ENCODE measurements at places on chromosomes 6 and 20.
A peak's percentile ranks its signal among the peaks of the same experiment; 100 is the strongest.

DNA sequence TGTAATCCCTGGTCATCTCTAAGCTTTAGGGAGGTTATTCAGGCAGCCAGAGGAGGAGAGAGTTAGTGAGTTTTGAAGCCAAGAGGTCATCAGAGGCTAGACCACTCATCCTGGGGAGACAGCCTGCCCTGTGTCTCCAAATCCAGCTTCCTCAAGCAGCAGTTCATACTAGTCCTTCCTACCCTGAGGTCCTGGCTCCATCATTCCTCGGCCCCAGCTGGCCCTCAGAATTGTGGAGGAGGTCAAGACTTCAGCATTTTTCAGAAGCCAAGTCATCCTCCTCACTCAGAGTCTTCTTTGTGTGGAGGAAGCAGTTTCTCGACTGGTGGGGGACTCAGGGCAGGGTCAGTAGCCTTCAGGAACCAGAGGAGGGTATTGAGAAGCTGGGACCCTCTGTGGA lies 12.4 kb upstream of the KIAA1755 start:
- DNase-seq, result no peak

- DNase-seq, result no peak
Measured at GRCh38 chr6:97462031-97462430, 179.0 kb upstream of the MMS22L start.

- no peak for DNase-seq
Measured at GRCh38 chr6:22709803-22710202, 140.4 kb downstream of the HDGFL1 start.

DNA sequence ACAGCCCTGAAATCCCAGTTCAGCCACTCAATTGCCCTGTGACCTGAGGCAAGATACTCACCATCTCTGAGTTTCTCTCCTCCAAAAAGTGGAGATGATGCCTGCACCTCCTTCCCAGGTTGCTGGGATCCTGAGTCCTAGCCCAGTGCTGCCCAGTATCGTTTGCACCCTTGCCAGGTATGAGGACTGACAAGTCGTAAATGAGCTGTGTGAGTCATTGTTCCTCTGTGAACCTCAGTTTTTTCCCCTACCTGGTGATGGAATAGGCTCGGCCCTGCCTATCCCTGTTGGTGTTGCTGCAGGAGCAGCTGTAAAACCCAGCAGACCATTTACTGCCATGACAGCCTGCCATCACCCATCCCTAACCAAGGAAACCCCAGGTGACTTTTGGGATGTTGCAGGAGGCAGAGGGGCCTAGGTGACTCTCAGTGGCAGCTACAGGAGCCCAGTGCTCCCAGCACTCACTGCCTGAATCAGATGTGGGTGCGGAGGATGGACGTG lies 229.3 kb downstream of the SYNDIG1 start:
- no peak for DNase-seq

DNA sequence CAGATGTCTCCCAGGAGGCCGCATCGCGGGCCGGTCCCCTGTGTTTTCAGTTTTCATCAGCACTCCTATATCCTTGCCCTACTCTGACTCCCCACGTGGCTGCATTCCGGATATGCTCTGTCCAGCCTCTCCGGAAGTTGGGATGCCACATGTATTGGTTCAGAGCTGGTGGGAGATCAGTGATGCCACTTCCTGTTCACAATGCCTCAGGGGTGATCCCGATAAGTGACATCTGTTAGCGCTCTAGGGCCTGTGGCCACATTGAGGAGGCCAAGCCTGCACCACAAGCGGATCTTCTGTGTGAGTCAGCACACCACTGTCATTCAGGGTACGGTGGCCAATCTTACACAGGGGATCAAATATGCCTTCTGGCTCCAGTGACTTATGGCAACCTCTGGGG lies 57.8 kb downstream of the PPP1R3G start:
- DNase-seq, result peak; percentile 87

DNA sequence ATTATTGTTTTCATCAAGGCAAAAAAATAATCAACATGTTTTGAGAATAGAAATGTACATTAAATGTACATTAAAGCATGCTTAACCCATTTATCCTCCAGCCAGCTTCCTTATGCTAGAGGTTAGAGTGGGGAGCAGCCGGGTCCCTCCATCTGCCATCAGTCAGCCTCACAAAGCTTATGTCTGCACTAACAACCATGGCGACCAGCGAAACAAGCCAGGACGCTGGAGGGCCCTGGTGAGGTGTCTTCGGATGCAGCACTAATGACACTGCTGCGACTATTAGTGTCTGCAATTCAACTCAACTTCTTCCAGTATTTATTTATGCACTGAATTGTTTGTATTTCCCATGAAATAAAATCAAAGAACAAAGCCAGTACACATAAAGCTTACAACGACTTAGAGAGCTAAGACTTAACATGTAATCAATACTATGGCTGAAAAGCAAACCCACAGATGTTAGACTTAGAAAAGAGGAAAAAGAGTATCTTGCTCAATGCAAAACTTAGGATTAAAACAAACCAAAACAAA lies 6.8 kb downstream of the CLDN20 start:
- no peak for DNase-seq

- DNase-seq, result peak; percentile 6
Measured at GRCh38 chr6:40912158-40912946, 126.7 kb downstream of the UNC5CL start.

GRCh38 chr20:22729180-22729579 lies 144.8 kb upstream of the FOXA2 start:
- no peak for DNase-seq

DNA sequence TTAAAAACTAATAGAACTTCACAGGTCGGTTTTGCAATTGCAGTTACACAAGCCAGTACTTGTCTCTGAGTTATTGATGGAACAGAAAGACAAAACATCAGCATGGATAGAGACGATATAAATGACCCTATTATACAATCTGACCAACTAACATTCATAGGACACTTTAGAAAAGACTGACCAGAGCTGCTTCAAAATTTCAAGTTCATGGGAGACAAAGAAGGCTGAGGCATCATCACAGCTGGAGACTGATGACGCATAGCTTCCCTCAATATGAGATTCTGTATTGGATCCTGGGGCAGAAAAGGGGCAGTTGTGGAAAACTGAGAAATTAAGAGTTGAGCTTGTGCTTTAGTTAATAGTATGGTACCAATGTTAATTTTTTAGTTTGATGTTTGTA lies 174.0 kb downstream of the THBS2 start:
- no peak for DNase-seq

DNA sequence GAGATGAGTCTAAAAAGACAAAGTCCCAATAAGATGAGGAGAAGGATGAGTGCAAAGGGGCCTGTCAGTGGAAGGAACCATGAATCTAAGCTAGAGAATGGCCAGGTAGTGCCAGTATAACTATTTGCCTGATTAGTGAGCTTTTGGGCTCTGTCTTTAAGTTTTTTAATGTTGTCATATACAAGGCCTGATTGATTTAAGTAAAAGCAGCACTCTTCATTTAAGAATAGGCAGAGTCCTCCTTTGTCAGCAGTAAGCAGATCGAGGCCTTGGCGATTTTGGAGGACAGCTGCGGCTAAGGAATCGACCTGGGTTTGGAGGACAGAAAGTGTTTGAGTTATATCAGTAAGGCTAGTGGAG lies 753.4 kb upstream of the ADGRB3 start:
- DNase-seq, result no peak

DNA sequence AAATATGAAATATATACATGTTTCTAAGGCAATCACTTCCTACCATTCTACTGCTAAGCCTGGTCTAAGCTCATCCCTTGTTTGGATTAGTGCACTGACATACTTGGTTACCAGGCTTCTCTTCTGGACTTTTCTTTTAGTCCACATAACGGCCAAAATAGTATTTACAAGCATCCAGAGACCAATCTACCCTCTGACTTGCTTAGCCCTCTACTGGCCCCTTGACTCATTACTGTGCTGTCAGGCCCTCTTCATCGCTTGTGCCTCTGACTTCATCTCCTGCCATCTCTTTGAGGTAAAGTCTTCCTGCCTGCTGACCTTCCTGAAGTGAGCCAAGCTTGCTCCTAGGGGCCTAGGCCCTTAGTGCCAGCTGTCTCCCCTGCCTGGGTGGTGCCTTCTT lies 35.1 kb downstream of the TULP4 start:
- DNase-seq, result no peak

DNA sequence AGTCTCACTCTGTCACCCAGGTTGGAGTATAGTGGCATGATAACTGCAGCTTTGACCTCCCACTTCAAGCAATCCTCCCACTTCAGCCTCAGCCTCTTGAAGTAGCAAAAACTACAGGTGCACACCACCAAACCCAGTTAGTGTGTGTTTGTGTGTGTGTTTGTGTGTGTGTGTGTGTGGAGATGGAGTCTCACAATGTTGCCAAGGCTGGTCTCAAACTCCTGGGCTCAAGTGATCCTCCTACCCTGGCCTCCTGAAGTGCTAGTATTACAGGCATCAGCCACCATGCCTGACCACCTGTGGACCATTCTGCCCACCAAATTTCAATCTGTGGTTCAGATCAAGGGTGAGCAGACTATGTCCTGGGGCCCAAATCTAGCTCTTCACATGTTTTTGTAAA lies 8.8 kb downstream of the FASTKD5 start:
- DNase-seq, result no peak

- DNase-seq, result no peak
Measured at GRCh38 chr6:45697605-45698004, 318.1 kb downstream of the CLIC5 start.

GRCh38 chr20:12072221-12072953 lies 154.7 kb downstream of the BTBD3 start:
- DNase-seq, result no peak

- DNase-seq, result no peak
Measured at GRCh38 chr20:33827634-33828325, 16.6 kb downstream of the CHMP4B start.

DNA sequence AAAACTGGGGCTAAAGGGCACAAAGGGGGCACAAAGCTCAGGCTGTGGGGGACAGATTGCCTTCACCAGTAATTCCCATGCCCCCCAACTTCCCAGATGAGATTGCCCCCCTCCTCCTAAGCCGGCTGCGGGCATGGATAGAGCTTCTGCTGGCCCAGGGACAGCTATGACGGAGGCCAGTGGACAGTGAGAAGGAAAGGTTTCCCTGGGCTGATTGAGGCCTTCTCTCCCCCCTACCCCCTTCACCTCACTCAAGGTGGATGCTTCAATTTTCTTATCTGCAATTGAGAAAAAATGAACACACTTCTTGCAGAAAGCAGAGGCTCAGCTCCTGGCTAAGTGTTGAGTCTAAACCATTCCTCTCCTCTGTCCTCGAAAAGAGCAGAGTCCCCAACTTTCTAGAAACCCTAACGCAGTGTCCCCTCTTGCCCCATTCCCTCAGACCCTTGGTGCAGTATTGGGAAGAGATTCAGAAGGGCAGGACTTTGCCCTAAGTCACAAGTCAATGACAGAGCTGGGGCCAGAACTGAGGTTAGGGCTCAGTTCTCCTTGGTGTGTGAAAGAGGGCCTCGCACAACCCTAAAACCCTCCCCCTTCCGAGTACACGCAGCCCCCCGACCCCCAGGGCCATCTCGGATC lies 808 bp downstream of the SDC4 start:
- DNase-seq, result no peak

- DNase-seq, result no peak
Measured at GRCh38 chr20:36154700-36155628, at the start of gene EPB41L1. Gene EPB41L1 (plus strand): TSS chr20:36154740. CDS start chr20:36173778, 19,038 bp downstream.

DNA sequence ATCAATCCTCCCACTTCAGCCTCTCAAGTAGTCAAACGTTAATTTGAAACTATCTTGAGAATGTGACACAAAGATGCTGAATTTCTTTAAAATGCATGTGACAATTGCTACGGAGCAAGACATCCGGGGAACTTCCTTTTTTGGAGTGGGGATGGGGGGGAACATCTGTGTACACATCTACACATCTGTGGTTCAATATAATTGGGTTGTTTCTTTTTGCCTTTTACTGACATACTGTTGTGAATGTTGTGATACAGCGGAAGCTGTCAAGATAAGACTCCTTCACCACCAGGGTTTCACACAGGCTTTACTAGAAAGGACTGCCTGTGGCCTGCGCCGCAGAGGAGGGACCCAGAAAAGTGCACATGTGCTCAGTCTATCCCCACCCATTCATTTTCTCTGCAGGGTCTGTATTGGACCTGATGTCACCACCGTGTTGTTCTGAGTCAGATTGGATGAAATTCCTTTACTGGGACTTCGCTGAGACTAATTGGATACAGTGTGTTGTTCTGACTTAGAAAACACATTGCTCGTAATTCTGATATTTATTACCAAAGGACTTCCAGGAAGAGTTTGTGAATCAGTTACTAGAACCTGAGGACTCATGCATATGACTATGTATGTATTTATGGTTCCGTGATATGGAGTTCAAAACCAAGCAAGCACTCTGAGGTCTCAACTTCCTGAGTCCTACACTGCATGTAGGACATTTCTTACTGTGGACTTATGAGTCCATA lies 98.7 kb upstream of the SGK1 start:
- DNase-seq, result no peak

DNA sequence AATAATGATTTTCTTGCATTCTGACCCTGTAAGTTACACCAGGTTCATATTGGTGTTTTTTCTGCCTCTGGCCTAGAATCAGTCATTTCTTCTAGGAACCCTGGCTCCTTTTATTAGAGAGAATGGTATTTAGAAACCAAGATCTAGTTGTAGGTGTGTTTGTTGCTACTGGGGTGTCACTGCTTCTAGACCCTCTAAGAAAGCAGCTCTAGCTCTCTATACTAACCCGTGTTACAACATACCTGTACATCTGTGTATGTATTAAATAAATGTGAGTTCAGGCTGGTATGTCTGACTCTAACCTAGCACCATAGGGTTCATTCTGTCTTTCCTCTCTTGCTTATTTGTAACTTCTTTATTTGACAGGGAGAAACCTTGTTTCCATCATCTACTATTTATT lies 16.8 kb downstream of the SENP6 start:
- no peak for DNase-seq

DNA sequence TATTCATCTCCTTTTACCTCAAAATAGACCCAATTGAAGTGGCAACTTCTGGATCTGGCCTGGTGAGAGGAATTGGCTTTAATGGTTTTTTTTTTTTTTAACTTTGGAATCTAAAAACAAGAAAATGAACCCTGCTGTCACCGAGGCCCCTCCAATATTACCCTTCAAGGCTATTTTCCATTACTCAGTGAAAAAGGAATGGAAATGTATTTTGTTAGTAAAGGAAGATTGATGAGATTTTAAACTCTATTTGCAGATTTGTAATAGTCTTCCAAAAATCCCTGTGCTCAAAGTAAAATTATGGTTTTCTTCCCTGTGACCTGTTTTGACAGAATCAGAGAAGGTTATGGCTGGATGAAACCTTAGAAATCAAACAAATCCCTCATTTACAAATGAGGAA lies 102.9 kb downstream of the TMEM170B start:
- no peak for DNase-seq

GRCh38 chr20:57030611-57031600 lies 235.5 kb downstream of the BMP7 start:
- no peak for DNase-seq

- DNase-seq, result no peak
Measured at GRCh38 chr6:134169871-134170486, 117.6 kb upstream of the SLC2A12 start.

DNA sequence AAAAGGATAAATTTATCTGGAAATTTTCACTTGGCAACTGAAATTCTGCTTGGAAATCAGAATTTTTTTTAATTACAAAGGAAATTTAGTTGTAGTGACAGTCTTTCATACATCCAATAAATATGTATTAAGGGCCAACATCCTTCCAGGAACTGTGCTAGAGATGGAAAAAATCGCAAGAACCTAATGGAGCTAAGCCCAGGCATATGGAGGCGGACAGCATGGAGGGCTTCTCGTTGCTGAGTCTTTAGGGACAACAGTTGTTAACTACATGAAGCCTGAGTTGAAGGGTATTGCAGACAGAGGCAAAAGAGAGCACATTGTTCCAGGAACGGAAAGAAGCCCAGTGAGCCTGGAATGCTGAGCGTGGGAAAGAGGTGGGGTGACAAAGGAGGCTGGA lies 208.9 kb downstream of the IBTK start:
- no peak for DNase-seq

- DNase-seq, result no peak
Measured at GRCh38 chr6:130720076-130720715, 107.0 kb upstream of the SMLR1 start.
